ENCODE measurements at places on chromosomes 4 and X. TPM values are rescaled to one million over a fixed set of nuclear protein-coding genes. Genes with fewer than 3 reads are reported as not detected.
A peak's percentile ranks its signal among the peaks of the same experiment; 100 is the strongest.

DNA sequence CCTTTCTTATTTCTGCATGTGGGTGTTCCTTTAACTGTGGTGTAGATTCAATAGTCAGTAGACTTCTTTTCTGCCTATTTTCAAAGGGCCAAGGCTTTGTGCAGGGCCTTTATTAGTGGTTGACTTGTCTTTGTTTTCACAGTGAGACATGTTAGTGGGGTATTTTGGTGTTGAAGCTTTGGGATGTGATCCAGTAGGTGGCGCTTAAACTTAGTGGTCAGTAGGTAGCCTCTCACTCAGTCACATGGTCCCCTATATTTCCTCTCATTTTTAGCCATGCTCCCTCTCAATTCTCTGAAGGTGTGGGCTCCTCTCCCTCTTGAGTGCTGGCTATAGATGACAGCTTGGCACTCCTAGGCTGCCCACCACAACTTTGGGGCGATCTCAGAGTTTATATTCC, 23.4 kb upstream of the SLC10A7 start:
- no peak for DNase-seq

GRCh38 chrX:48695925-48696300, 621 bp upstream of the SUV39H1 start:
- no peak for DNase-seq

GRCh38 chr4:162700358-162700757, 466.3 kb downstream of the NAF1 start:
- DNase-seq, result no peak

DNA sequence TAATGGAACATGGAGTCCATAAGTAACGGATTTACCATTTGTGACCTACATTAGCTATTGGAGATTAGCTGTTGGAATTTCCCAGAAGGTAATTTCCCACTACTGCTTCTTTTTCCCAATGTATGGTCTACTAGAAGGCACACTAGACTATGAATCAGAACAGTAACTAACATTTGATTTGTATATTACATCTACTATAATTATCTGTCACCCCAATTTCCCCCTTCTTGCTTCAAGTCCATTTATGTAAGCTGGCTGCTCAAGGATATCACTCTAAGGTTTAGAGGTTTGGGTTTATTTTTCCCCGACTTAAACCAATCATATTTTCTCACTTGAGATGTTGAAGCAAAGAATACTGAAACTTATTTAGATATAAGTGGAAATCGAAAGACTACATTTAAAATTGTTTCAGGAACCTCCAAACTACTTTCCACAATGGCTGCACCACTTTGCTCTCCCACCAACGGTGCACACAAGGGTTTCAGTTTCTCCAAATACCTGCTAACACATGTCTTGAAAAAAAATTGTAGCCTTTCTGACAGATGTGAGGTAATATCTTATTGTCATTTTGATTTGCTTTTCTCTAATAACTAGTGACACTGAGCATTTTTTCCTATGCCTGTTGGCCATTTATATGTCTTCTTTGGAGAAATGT, 33.3 kb upstream of the H2AZ1 start:
- DNase-seq, result no peak

DNA sequence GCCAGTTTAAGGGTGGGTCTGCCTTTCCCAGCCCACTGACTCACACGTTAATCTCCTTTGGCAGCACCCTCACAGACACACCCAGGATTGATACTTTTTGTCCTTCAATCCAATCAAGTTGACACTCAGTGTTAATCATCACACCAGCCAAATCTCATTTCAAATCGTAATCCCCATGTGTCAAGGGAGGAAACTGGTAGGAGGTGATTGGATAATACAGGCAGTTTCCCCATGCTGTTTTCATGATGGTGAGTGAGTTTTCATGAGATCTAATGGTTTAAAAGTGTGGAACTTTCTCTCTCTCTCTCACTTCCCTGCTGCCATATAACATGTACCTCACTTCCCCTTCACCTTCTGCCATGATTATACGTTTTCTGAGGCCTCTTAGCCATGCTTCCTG, 647.2 kb upstream of the FRG1 start:
- no peak for DNase-seq

- DNase-seq, result no peak
These were observed 4.8 kb downstream of the TBC1D14 start for GRCh38 chr4:6914448-6914847.

GRCh38 chr4:22021106-22021505, 72.5 kb upstream of the KCNIP4 start:
- no peak for DNase-seq

GRCh38 chr4:1329408-1330371, 17.3 kb upstream of the UVSSA start:
- DNase-seq, result no peak

GRCh38 chr4:145061318-145061920, 36.6 kb downstream of the ANAPC10 start:
- DNase-seq, result peak; percentile 49

- DNase-seq, result no peak
These were observed 333.8 kb downstream of the C4orf33 start for GRCh38 chr4:129429581-129430320.

- no peak for DNase-seq
These were observed 47.6 kb downstream of the HTT start for GRCh38 chr4:3122081-3122563.

GRCh38 chr4:159298502-159298901, 195.6 kb downstream of the RAPGEF2 start:
- DNase-seq, result no peak

- no peak for DNase-seq
These were observed 12.1 kb upstream of the PLAC1 start for GRCh38 chrX:134670134-134670924.

- no peak for DNase-seq
These were observed 48.8 kb downstream of the ZNF732 start for GRCh38 chr4:256492-256891.

- DNase-seq, result no peak
These were observed 173.9 kb downstream of the COL25A1 start for GRCh38 chr4:109128589-109128988.

- DNase-seq, result no peak
These were observed 233.6 kb upstream of the RPS6KA3 start for GRCh38 chrX:20500171-20500865.

DNA sequence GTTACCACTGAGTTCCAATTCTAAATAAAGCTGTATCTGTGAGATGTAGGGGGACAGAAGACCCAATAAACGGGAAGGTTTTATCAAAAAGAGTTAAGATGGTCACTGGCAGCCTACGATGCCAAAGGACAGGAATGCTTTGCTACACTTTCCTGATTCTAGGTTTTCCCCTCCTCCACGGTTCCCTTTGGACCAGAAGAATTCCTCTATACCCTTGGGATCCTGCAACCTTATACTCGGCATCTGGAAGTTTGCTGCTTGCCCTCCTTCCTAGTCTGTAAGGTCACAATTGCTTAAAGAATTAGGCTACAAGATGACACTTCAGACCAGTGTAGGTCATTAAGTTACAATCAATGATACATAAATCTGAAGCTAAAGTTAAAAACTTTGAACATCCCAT, 64.3 kb downstream of the SCML2 start:
- DNase-seq, result no peak

- DNase-seq, result no peak
These were observed 19.7 kb upstream of the CRMP1 start for GRCh38 chr4:5912614-5913019.

DNA sequence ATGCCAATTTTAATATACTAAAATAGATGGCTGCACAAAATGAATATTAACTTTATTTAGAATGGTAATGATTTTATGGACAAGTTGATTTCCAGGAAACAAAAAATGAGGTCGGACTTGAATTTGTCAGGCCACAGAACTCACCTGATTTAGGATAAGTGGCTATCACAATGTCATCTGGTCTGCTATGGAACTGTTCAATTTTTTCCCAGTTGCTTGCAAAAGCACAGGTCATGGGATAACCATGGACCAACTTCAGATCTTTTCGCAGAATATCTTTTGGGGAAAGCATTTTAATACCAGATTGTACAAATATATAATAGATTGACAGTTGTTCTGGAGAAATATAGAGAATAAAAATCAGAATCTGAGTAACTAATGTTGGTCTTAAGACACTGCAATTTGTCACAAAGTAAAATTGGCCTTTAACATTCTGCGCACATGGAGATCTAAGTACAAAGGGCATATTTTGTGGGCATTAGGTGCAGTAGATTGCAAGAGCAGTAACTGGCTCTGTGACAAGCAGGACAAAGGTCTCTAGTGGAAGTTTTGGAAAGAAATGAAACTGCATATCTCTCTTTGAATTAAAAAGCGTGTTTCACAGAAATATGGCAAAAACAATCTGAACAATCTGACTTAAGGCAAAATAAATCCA, 5.4 kb downstream of the SULT1B1 start:
- no peak for DNase-seq

GRCh38 chr4:140186651-140187315, 32.8 kb upstream of the MAML3 start:
- DNase-seq, result peak; percentile 34

DNA sequence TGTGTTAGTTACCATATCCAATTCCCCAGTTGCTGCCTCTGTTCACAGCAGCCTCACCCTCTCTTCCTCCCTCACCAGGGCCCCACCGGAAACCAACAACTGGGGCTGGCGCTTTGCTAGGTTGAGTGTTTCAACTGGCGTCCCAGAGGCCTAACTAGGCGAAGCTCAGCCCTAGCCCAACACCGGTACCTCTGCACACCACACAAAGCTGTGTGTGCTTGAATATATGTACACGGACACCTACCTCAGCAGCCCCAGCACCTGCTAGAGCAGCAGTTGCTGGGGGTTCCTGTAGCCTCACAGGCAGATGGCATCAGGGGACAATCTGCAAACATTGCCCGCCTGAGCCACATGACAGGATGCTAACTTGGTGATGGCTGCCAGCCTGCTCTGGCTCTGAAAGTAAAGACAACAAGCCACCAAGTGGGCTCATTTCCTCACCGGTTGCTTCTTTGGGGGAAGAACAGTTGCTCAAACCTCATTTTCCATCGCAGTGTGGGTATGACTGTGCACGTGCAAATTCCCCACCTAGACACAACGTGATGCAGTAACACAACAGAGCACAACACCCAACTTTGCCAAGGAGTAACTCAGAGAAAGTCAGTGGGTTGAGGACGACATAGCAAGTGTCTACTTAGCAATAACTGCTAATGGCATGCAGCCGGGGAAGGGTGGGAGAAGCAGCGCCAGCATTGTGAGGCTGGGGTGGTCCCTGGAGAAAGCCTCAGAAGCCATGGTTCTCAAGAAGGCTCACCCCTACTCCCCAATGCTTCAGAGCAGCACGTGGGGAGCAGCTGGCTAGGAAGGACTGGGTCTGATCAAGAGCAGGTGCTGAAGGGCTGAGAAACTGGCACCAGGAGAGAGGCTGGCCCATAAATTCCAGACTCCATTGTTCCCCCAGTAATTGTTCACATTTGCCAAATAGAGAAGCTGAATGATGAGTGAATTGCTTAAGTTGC, 139.5 kb downstream of the SH3KBP1 start:
- DNase-seq, result no peak

DNA sequence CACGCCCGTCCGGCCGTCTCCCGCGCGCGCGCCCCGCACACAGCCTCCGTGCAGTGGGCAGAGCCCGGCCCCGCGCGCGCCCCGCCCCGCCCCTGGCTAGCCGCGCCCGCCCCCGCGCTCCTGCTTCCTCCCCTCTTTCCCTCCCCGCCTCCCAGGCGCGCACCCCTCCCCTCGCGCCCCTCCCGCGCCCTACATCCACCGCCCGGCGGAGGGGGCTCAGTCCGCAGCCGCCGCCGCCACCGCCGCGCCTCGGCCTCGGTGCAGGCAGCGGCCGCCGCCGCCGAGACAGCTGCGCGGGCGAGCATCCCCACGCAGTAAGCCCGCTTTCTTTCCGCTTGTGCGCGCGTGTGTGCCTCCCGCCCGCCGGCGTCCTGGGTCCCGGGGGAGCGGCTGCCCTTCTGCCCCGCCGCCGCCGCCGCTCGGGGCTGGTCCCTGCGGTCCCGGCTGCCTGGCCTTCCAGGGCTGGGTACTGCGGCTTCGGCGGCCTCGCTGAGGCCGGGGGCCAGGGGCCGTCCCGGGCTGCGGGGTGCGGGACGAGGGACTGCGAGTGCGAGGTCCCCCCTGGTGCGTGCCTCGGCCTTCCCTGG, at the start of gene FHL1:
FHL1 (plus strand) TSS at position 219 of the 587 bp plus-strand sequence.
- no peak for DNase-seq

DNA sequence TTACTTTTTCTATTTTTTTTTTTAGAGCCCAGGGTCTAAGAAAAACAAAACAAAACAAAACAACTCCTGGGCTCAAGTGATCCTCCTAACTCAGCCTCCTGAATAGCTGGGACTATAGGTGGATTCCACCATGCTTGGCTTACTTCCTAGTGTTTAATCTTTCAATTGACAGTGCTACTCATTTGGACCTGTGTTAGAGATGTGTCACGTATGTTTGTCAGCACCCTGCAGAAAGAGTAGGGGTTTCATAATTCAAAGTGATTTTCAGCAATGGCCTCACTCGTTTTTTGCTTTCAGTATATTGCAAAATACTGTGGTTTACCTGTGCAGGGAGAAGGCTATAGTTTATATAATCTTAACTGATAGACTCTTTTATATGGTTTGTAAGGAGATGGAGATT, 71.6 kb upstream of the TEX13D start:
- no peak for DNase-seq

DNA sequence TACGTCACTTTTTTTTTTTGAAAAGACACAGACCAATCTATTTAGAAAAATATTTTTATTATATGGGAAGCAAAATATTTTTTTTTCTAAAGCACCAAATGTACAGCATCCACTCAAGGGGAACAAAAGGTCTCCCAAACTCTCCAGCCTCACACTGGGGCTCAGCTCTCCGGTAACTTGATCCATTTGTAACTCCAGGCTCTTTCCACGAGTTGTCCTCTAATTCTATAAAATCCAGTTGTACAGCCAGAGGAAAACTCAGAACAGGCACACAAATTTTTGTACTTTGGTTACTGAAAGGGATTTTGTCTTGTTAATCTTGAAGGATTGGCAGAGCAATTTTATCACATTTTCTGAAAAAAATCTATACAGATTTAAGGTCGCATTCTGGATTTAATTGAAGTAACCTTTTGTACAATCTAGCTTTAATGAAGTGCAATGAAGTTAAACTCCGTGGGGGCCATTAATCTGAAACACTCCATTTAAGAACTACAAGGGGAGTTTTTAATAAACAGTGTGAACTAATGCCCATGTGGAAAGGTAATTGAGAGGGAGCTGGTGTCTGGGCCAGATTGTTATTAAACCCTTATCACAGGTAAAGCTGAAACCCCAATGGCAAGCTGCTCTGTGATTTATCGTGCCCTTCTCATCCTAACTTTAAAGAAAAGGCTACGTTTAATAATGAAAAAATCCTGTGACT, 161.2 kb upstream of the FRG1 start:
- DNase-seq, result no peak

The FRMPD4 gene
- total RNA-seq, result not detected

The HSPA4L gene
- 18.6 TPM for total RNA-seq

The COQ2 gene
- total RNA-seq, result 20.6 TPM

The PSAPL1 gene
- total RNA-seq, result 0.05 TPM

The UGT2A1 gene
- not detected for total RNA-seq

The ABLIM2 gene
- total RNA-seq, result 6.1 TPM

The AFF2 gene
- total RNA-seq, result 0.05 TPM

The AMOT gene
- 7.7 TPM for total RNA-seq

The ODAPH gene
- not detected for total RNA-seq

Data from HCT116 (cell line).